ENCODE measurements at places on chromosomes 5 and 9.

DNA sequence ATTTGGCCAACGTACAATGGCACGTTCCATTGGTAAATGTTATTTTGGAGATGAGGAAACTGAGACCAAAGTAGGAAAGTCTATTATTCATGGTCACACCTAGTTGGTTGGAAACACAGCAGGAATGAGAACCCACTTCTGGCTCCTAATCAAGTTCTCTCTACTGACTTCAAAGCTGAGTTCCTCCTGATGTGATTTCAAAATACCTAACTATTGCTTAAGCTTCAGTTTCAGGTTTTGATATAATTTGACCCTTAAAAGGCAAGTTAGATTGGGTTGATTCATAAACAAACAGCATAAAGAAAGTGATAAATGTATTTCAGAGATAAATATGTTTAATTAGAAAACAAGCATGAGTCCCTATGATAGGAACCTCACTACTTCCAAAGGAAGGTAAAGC lies 312.5 kb downstream of the PARP8 start:
- DNase-seq = no peak

DNA sequence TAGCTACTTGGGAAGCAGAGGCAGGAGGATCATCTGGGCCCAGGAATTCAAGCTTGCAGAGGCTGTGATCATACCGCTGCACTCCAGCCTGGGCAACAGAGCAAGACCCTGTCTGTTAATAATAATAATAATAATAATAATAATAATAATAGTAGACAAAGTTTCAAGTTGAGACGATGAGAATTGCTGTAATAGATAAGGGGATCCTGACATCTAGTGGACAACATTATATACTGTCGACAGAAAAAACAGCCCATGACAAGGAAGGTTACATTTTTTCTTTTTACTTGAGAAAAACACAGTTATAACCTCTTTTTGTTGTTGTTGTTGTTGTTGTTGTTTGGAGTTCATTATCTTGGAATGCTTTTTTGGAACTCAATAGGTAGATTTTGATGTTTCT lies 35.3 kb downstream of the NDFIP1 start:
- DNase-seq = no peak

DNA sequence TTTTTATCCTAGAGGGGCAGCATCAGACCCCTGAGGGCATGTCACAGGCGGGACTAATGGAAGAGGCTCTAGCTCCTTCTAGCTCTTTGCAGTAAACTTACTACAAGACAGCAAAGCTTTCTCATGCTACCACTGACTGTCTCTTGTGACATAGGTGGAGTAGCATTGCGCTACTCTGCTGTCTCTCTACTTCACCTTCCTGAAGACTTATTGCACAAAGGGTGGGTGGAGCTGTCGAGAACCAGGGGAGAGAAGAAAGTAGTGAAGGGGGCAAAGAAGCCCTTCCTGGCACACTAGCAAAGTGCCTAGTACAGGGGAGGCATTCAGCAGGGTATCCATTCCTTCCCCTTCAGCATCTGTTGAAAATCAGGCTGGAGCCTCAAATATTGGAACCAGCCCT lies 36.1 kb upstream of the NEK6 start:
- DNase-seq = no peak

DNA sequence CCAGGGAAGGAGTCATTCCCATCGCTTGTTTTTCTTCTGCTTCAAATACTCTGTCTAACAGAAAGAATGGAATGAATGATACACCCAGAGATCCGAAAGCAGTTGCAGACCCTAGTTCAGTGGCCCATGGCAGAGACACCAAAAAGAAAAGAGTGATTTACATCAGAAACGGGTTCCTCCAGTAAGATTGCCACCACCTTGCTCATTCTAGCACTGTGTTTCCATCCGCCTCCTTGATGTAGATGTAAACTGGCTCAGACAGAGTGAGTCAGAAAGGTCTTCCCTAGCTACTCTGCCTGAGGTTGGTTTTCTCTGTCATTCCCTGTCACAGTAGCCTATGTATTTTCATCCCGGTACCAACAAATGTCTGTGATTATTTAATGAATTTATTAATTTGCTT lies 15.9 kb upstream of the CLINT1 start:
- no peak for DNase-seq

DNA sequence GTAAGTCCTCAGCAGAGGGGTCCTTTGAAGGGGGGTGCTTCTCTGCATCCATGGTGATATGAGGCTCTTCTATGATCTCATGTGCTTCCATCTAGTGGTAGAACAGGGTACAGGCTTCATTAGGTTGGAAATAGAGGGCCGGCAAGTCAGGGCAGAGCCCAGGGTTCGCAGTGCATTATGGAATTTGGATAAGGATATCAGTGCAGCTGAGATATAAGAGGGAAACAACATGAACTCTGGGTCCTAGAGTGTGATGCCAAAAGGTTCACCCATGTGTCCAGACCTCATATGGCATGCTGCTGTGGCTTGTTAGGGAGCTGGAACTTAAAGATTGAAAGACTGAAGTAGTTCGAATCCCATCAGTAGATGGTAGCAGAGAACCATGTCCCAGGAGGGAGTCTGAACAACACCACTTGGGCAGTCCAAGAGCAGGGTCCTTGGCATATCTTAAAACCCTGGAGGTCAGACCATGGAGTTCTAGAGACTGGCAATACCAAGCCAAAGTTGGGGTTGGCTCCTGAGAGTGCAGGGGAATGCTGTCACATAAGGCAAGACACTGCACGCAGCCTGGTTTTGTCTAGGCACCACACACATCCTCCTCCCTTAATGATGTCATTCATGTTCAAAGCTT lies 2.3 kb downstream of the FAM221B start:
- DNase-seq = no peak

- peak; percentile 7 for DNase-seq
These were observed 93.2 kb downstream of the ZFAND5 start for GRCh38 chr9:72271613-72272478.

GRCh38 chr9:125883565-125884217 lies 136.5 kb downstream of the PBX3 start:
- DNase-seq = no peak

GRCh38 chr5:2724031-2724581 lies 27.4 kb downstream of the IRX2 start:
- DNase-seq = no peak

DNA sequence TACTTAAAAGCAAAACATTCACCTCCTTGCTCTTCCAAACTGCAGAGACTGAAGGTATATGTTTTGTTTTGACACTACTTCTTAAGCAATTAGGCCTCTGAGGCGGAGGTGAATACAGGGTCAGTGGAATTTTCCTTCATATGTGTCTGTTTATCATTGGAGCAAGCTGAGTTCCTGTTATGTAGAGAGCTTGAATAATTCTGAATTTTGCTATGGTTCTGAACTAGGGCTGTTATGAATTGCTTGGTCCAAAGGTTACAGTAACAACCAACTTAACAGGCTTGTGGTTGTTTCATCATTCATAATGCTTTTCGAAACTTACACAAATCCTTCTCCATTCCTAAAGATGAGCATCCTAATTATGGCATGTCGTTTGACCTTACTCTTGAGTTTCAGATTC lies 444.6 kb upstream of the MEF2C start:
- no peak for DNase-seq

- no peak for DNase-seq
These were observed 90.7 kb downstream of the SEC61B start for GRCh38 chr9:99312736-99313135.

- DNase-seq = no peak
These were observed 588 bp upstream of the ZBED3 start for GRCh38 chr5:77087484-77088261.

DNA sequence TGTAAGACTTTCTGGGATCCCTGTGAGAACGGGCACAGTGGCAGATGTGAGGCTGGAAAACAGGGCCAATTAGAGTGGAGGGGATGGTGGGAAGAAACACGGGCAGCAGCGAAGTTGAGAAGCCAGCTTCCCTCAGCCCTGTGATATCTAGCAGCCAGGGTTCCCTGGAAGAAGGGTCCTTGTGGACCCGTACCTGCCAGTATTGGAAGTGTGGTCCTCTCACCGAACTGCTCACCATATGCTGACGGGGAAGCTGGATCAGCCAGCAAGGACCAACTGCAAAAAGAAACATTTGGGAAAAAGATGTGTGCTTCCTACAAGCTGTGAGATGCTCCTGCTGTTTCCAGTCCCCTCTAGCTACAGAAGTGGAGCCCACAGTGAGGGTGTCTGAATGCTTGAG lies 13.6 kb downstream of the CKMT2 start:
- no peak for DNase-seq

- DNase-seq = no peak
These were observed 733 bp downstream of the ANGPTL2 start for GRCh38 chr9:127121628-127122175.

GRCh38 chr9:134789168-134789567 lies 91.4 kb upstream of the FCN2 start:
- no peak for DNase-seq

GRCh38 chr5:66209350-66209749 lies 65.2 kb downstream of the SREK1 start:
- DNase-seq = no peak

GRCh38 chr5:143807401-143807800 lies 4.6 kb upstream of the HMHB1 start:
- DNase-seq = no peak

DNA sequence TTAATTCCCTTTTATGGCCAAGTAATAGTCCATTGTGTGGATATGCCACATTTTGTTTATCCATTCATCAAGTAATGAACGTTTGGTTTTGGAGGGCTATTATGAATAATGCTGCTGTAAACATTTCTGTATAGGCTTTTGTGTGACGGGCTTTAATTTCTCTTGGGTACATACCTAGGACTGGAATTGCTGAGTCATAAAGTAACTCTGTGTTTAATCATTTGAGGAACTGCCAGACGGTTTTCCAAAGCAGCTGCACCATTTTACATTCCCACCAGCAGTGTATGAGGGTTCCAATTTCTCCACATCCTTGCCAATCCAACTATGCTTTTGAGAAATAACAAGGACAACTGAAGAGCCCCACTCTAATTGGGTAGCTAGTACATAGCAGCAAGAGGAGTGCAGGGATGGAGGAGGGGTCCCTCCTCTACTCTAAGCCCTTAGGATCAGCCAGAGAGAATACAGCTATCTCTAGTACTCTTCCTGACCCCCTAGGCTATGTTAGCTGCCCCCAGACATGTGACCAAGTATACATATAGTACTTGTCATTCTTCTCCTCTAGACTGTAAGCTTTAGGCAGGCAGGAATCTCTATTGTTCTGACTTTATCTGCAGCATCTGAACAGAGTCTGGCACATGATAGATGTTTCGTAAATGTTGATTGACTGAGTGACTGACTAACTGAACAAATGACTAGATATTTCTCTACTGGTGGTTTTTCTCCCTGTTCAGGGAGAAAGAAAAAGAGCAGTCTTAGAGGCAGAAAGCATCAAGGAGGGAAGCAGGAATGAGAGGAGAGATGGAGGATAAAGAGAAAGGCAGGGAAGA lies 22.1 kb upstream of the MATR3 start:
- no peak for DNase-seq

DNA sequence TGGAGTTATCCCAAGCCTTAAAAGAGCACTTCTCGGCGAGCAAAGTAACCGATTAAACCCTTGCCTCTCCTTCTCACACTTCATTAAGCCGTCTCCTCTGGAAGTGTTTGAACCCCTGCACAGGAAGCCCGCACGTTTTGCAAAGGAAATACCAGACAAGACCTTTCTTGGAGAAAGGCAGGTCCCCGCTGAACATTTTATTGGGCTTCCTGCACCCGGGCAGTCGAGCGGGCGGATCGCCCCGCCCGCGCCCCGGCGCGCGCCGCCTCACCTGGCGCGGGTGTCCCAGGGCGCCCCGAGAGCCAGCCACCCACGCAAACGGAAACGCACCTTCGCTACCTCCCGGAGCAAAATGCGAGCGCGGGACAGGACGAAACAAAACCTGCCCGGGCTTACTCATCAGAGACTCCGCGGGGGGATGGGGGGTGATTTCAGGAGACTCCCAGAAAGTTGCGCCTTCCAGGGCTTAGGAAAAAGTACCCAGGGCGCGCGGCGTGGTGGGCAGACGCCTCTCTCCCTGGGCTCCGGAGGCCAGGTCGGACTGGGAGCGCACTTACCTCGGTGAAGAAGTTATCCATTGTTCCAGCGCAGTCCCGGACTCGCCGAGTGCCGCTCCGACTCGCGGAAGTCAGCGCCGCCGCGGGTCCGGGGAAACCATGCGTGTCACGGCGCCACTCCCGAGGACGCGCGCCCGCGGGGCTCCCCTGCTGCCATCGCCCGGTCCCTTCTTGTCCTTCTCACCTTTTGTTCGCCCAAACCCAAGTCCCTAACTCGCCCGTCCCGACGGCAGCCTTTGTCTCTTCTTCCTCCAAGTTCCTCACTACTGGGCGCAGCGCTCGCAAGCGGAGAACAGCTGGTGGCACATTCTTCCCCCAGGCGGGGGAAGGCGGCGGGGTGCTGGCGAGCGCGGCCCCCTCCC lies 598 bp downstream of the MYO10 start:
- no peak for DNase-seq

DNA sequence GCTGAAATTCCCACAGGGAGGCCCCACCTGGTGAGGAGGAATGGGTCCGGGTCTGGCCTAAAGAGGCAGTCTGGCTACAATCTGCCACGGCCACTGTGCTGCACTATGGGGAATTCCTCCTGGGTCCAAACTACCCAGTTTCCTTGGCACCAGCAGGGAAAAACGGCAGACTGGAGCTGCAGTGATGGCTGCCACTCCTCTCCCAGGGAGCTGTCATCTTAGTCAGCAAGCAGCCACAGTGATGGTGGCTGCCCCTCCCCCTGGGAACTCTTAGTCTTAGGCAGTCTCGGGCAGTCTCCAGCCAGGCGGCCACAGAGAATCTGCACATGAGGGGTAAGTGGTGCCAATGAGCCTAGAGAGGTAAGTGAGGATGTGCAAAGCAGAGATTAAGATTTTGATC lies 205.8 kb downstream of the TMEM38B start:
- no peak for DNase-seq

GRCh38 chr9:93951655-93952118 lies 3.5 kb downstream of the BARX1 start:
- no peak for DNase-seq

DNA sequence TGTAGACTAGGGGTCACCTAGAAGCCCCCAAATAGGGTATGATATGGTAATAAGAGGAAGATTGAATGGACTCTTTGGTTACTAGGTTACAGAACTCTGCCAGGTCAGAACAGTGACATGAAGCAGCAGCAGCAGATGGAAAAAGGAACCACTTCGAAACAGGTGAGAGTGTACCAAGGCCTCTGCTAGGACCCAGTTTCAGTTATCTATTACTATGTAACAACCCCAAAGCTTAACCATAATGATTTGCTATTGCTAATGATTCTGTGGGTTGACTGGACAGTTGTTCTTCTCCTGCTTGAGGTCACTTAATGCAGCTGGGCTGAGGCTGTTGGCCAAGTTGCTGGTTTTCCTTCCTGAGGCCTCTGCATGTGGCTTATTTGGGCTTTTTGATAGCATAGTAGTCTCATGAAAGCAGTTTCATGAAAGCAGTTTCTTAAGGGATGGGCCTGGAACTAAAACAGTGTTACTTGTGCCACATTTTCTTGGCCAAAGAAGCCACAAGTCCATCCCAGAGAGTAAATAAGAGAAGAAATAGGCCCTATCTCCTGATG lies 17.6 kb downstream of the C9orf43 start:
- no peak for DNase-seq

DNA sequence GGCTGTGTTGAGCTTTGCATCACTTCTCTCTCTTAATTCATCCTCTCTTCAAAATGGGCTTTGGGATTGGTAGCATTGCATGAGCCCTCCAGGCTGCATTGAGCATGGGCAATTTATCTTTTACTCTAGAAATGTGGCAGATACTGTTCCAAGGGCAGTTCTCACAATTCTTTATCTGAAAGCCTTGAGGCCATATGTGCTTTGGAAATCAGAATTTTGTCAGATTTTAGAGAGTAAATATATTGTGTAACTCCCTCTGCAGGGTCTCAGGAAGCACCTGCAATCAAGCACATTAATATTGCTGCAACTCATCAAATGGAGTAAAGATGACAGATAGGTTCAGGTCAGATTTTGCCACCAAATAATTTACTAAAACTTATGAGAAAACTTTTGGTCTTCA lies 17.6 kb downstream of the ALDOB start:
- DNase-seq = no peak

Measured in activated CD8-positive, alpha-beta memory T cell treated with anti-CD3 and anti-CD28 coated beads for 1 hour (primary cell).